ENCODE measurements at places on chromosomes 2 and 18. TPM values are rescaled to one million over a fixed set of nuclear protein-coding genes. Genes with fewer than 3 reads are reported as not detected.

The PRKCE gene
- 28.2 TPM for total RNA-seq

The TMEM185B gene
- total RNA-seq, result 20.9 TPM

The CRYBA2 gene
- not detected for total RNA-seq

GRCh38 chr2:239292959-239293774, 107.7 kb downstream of the HDAC4 start:
- H3K27me3 ChIP-seq, result no peaks in the 10 kb centered on the region
- no peak for DNase-seq
- H3K36me3 ChIP-seq, result no peaks in the 10 kb centered on the region
- H3K4me1 ChIP-seq, result peaks cover 22% of the 10 kb centered on the region

- no peak for DNase-seq
- H3K4me1 ChIP-seq, result peaks cover 24% of the 10 kb centered on the region
- no peak overlapping the region for H3K4me3 ChIP-seq
- no peak overlapping the region for H3K27ac ChIP-seq
These were observed 34.7 kb downstream of the NCK2 start for GRCh38 chr2:105779394-105779793.

- no peak overlapping the region for H3K4me3 ChIP-seq
- DNase-seq, result no peak
- no peaks in the 10 kb centered on the region for H3K27me3 ChIP-seq
- no peaks in the 10 kb centered on the region for H3K4me1 ChIP-seq
These were observed 74.1 kb downstream of the EML4 start for GRCh38 chr2:42243297-42243696.

GRCh38 chr2:30444273-30444672, 2.8 kb upstream of the LCLAT1 start:
- no peaks in the 10 kb centered on the region for H3K27me3 ChIP-seq
- no peak overlapping the region for H3K27ac ChIP-seq
- no peaks in the 10 kb centered on the region for H3K36me3 ChIP-seq
- no peak overlapping the region for H3K4me3 ChIP-seq
- H3K4me1 ChIP-seq, result no peaks in the 10 kb centered on the region
- DNase-seq, result no peak

Measured in GM12878 (cell line).